Stimulated activated CD8-positive, alpha-beta memory T cell treated with anti-CD3 and anti-CD28 coated beads, Interleukin-7, amount 100 ng/mL, for 1 hour (primary cell): ENCODE measurements at places on chromosomes 7 and 10.

- DNase-seq, result no peak
Observed at GRCh38 chr7:143492043-143492471, 14.4 kb downstream of the TAS2R41 start.

DNA sequence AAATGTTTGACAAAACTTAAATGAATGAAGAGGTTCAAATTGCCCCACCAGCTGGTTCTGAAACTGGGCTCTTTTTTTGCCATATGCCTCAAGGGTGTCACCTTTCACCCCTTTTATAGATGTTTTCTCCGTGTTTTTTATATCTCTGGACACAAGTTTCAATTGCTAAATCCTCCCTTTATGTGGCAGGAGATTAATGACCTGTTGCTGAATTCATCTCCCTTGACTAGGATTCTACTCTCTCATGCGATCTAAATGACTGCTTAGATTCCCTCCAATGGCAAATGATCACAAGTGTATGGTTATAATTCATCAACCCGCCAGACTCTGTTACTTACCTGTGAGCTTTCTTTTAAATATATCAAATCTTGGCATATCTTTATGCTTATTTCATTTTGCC, 677.0 kb upstream of the POT1 start:
- DNase-seq, result no peak

DNA sequence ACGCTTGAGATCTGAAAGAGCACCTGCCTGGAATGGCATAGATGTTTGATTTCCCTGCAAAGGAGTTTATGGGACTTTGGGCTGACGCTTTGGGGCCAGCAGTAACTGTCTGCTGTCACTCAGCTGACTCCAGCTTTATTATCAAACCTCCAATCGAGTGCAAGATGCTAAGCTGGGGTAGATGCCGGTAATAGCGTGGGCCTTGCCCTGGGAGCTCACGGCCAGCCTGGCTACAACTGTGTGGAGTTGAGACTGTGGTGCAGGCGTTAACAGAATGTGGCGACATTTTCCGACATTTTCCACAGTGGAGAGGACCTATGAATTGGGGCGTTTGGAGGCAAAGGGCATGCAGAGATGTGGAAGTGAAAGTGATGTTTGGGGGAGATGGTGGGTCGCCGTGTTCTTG, 1.3 kb downstream of the CHST12 start:
- no peak for DNase-seq

- DNase-seq, result no peak
Observed at GRCh38 chr7:157873181-157873580, 536.4 kb downstream of the DNAJB6 start.

DNA sequence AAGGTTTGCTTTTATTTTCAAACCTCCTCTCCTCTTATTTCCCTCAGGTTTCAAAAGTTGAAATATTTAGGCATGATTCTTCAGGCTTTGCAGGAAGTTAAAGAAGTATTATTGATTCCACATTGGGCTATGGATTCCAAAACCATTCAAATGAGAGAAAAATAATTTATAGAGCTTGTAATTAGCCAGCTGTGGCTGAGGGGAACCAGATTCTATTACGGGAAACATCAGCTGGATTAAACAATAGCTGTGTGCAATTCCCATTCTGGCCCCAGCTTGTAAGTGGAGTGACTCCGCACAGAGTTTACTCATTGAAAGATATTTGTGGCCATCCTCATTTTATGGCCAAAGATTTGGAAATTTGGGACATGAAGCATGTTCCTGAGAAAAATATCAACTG, 77.0 kb upstream of the PHYHIPL start:
- DNase-seq, result no peak

DNA sequence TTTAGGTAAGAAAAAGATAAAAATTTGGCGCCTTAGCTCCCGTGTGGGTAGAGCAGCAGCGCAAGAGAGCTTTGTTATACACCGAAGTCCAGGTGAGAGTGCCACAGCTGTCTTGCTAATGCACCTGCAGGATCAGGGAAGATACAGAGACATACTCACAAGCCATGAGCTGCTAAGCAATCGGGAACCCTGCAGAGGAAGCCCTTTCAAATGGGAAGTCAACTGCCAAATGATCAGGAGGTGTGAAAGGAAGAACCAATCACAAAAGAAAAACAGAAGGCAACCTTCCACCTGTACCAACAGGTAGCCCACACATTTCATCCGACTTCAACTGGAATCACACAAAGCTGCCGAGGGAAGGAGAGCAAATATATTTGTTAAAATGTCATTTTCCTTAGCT, 610.5 kb upstream of the PFKP start:
- DNase-seq, result no peak

DNA sequence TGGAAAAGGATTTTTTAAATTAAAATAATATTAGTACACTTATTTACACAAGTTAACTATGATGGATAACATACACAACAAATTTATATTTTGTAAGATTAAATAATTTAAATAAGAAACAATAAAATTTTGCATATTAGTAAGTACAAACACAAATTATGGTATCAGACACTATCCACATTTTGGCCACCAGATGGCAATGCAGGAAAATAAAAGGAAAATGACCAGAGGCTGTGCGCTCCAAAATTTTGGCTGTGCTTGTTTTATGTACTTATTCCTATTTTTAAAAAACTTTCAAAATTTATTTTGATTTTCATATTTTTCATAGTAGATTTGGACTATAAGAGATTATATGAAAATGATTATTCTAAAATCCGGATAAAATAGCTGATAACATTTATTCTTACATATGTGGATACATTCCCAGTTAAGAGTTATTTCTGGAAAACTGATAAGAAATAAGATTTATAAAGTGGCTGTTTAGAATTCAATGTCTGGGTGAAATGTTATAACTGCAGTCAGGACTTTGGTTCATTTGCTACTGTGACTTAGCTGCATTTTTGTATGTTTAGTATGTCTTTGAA, 274.7 kb upstream of the HGF start:
- DNase-seq, result no peak
